ENCODE measurements at places on chromosomes 12 and 14.
A peak's percentile ranks its signal among the peaks of the same experiment; 100 is the strongest.

- no peak for DNase-seq
Observed at GRCh38 chr14:76510181-76510580, 134.2 kb downstream of the ESRRB start.

DNA sequence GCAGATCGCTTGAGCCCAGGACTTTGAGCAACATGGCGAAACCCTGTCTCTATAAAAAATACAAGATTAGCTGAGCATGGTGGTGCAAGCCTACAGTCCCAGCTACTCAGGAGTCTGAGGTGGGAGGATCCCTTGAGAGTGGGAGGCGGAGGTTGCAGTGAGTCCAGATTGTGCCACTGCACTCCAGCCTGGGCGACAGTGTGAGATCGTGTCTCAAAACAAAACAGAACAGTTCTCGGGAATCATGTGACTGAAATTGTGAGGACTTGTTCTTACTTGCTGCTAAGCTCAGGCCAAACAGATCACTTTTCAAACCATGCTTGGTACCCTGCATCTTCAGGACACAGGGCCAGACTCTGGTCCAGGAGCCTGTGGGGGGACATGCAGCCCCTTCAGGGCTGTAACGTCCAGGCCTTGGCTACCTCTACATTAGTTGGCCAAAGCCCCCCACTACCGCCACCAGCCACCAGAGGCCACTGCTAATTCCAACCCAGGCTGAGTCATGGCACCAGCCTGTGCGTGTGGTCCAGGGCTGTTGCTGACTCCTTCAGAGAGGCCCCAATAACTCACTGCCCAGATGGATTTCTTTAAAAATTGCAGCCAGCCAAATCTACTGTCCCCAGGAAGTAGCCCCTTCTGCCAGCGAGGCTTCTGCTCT is 33.4 kb upstream of the SYNDIG1L start:
- no peak for DNase-seq

GRCh38 chr12:92271341-92271740 is 125.7 kb upstream of the BTG1 start:
- no peak for DNase-seq

DNA sequence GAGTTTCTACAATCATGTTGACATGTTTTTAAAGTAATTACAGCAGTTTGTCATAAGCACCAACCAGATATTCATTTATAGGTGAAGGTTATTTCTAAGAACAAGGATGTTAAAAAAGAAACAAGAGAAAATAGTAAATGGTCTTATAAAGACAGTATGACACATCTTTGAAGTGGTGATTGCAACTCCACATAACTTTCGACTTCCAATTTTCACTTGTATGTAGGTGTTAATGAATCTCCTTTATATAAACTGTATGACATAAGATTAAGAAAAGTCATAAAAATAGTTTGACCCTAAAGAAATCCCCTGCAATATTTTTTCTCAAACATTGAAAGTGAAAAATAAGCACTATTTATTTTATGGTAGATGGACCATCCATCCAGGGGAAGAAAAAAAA is 144.8 kb upstream of the PTPRQ start:
- DNase-seq, result no peak

- no peak for DNase-seq
Observed at GRCh38 chr12:94650143-94651056, at the start of gene TMCC3. Gene TMCC3, minus strand, starts transcription at chr12:94650557. Its CDS starts 127 bp downstream, at chr12:94650430.

DNA sequence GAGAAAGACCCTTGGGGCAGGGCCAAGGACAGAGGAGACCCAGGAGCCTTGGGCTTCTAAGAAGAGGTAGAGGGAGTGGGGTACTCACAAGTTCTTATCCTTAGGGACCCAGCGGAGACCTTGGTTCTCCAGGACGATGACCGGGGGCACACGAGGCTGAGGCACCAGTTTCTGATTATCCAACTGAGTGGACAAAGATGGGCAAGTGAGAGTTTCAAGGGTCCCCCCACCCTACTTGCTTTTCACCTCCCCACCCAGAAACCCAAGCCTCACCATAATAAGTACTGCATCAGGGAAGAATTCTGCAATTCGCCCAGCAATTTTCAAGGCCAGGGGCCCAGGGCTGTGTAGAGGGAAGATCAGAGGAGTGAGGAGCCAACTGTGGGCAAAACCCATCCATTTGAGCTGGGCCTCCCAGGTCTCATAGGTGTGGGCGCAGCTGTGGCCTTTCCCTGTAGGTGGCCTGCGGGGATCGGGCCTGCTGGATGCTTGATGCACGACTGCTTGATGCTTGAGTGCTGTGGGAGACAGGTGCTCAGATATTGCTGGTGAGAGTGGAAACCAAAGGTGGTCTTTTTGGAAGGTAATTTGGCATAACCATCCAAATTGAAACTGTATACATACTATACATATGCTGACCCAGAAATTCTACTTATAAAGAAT is 2.0 kb downstream of the EMC9 start:
- DNase-seq, result no peak

DNA sequence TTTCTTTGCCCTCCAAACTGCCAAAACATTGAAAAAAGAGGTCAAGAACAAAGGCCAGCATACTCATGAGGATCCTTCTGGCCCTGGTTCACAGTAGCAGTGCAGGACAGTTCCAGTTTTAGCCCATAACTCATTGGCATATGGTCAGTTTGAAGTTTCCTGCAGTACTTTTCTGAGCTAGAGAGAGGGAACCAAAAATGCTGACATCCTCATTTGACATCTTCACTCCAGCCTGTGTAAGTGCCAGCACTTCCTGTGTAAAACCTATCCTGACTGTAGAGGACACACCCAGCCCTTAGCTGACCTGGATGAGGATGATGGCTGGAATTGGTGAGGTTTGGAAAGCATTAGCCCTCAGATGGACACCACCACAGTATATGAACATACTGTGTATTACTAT is 84.1 kb downstream of the FGD4 start:
- DNase-seq, result no peak

DNA sequence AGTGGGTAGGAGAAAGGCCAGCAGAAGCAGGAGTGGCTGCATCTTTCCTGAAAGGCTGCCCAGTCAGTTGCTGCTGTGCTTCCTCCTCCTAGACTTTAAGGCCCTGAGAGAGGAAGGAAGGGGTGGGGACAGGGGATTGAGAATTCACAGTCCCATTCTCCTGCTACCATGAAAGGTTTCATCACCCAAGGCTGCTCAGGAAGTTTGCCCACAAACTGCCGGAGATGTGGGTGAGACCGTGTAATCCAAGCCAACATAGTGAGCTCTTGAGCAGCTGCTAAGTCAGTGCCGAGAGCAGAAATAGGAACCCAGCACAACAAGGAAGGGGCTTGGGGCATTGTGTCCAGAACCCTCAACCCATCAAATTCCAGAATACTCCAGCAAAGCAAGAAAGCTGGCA is at the start of gene CTSG:
Gene CTSG (minus strand): TSS at position 69 of the 400 bp plus-strand sequence. CDS start 27 bp downstream, at position 42.
- DNase-seq, result no peak

GRCh38 chr14:83085136-83085535 is 1551.5 kb upstream of the SEL1L start:
- DNase-seq, result no peak

DNA sequence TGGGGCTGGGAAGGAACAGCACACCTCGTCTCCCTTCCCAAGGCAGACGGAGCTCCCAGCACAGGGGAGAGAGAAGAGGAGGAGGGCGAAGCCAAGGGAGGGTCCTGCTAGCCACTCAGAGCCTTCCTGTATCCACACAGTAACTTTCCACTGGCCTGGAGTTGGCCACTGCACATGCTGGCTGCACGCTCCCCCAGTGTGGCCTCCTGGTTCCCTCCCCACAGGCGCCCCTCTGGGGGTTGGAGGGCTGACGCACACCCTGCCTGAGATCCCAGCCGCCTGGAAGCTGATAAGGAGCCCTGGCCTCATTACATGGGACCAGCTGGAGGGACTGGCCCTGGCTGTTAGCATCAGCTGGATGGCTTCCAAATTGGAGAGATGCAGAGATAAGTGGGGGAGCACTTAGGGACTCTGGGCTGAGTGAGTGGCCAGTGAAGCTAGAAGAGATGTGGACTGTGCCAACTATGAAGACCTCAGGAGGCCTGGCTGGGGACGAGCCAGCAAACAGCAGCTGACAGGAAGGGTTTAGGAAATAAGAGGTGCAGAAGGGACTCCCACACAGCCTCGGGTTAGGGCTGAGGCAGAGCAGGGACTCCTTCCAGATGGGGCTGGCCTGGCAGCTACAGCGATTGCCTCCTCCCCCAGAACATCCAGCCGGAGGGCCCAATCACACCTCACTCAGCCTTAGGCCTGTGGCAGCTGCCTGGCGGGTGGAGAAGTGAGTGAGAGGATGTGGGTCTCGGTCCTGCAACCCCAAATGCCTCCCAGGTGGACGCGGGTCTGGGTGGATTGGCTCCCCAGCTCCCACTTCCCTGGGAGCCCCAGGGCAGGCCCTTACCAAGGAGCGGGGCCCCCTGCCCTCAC is 26.3 kb upstream of the BCDIN3D start:
- peak; percentile 97 for DNase-seq

DNA sequence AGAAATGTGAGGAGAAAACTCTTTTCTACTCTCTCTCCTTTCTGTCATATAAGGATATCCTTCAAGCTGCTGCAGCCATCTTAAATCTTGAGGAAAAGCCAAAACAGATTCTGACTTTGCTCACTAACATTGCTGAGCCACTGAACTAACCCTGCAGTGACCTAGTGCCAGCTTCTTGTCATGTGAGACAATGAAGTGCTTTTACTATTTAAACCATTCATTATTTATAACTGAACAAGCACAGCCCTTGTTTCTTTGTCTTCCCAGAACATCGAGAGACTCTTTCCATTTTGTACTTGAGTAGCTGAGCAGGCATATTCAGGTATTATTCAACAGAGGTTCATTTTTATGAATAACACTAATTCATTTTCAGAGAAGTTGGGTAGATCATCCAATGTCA is 455.0 kb upstream of the TMPO start:
- no peak for DNase-seq

DNA sequence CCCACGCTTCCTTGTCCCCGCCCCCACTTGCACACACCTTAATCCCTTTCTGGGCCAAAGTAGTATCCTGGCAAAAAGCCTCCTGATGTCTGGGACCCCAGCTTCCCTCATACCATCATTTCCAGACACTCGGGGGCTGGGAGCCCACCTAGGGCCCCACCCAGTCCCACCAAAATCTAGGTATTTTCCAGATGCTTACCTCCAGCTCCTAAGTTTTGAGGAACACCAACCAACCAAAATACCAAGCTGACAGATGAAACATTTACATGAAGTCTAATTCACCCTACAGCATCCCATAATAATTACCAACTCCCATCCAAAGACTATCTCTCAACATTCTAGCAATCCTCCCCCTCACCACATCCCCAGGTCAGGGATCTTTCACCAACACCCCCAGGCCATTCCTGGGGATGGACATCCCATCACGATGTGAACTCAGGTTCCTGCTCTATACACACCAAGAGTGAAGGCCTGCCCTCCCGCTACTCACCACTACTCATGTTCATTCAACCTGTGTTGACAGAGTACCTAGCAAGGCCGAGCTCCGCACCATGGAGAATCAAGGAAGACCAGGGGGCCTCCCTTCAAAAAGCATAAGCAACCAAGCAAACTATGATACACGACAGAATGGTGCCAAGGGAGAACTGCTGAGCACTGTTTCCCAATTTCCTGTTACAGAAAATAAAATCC is 1.6 kb upstream of the CHD4 start:
- no peak for DNase-seq

DNA sequence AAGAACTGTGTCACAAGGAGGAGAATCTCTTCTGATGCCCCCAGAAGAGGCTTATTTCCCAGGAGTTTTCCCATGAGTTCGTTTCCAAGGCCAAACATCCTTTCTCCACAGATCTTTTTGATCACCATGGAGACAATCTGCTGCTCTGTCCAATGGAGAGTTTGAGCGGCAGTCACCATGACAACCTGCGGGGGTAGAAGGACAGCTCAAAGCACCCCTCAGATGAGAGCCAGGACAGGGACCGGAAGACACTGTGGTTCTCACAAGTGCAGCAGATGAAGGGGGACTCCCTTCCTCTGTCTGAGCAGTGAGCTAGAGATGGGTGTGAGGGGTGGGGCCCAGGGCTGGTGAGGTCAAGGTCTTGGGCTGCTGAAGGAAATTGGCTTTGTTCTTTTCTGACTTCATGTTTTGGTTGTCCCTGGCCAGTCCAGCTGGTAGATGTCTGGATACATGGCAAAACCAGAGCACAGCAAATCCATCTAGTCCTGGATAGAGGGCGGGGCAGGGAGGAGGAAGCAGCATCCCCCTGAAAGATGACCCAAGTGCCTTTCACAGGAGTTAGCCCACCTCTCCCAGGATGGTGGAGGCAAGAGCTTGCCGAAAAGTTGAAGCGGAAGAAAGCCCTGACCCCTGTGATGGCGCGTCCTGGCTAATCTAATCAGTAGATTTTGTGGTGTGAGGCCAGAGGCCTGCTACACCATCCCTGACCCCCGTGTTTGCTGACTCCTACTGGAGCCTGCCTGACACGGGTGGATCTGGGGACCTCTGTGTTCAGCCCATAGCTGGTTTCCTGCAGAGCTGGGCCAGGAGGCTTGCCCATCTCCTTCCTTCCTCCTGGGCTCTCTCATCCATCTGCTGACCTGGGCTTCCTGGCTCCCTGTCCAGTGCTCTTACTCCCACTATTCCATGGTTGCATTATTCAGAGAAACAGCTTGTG is 24.4 kb downstream of the DHRS2 start:
- no peak for DNase-seq

DNA sequence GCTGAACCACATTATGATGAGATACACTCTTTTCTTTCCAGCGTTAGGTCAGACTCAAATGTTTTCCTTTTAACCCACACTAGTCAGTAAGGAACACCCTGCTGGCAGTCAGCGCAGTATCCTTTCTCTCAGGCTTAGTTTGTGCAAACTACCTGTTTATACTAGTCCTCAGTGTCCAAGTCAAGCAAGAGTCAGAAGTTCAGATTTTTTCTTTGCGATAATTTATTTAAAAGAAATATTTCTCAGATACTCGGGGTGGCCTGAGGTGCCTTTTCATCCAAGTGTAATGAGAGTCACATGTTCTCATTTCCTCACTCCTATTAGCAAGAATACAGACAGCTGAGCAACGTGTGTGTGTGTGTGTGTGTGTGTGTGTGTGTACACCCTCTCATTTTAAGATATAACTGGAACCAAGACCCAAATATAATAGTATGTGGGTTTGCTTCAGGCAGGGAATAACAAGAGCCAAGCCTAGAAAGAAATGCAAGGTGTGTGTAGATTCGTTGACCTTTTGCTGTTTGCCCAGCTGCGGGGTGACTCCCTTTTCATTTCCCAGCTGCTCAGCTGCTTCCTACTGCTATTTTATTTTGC is 182.7 kb downstream of the KICS2 start:
- peak; percentile 25 for DNase-seq
